ENCODE measurements at places on chromosomes 1 and 21.

DNA sequence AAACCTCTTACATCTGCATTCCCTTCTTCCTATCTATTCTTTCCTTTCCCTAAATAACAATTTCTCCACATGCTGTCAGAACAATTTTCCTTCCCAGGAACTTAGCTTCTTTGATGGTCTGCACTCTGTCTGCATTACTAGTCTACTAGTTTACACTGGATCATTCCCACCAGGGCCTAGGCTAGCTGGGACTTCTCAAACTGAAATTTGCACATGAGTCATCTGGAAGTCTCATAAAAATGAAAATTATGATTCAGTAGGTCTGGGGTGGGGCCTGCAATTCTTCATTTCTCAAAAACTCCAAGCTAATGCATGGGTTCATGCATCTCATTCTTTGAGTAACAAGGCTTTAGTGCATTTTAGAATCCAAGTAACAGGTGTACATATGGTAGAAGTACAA is 74.2 kb downstream of the GABPA start:
- no peak for DNase-seq

DNA sequence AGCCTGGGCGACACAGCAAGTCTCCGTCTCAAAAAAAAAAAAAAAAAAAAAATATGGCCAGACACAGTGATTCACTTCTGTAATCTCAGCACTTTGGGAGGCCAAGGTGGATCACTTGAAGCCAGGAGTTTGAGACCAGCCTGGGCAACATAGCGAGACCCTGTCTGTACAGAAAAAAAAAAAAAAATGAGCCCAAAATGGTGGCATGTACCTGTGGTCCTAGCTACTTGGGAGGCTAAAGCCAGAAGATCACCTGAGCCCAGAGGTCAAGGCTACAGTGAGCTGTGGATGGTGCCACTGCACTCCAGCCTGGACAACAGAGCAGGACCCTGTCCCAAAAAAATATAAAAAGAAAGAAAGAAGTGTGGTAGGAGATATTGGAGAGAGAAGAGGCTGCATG is 1.7 kb upstream of the TESK2 start:
- no peak for DNase-seq

GRCh38 chr1:11157867-11158266 is 31.3 kb upstream of the ANGPTL7 start:
- DNase-seq, result no peak

DNA sequence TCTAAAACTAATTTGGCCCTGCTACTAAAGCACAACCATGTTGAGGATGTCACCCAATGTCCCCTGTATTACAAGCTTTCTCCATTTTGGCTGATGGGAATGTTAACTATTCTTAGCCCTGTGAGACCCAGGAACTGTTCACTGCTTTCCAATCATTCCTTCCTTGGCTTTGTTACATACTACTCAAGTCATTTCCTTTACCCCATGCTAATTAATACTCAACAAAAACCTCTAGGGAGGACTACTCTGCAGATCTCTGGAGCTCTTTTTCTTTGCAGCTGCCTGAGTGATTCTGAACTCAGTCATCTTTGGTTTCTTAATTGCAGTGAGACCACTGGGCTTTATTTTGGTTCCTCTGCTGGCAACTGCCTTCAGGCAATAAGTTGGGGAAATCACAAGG is 23.3 kb upstream of the RPE65 start:
- no peak for DNase-seq

All from stimulated activated naive CD4-positive, alpha-beta T cell (primary cell).